DMS 273 treated with DMSO at 0.1 percent for 48 hours (cell line): ENCODE measurements at places on chromosomes 16 and 17.

GRCh38 chr17:30840771-30841170 is 9.0 kb downstream of the ATAD5 start:
- no peak for DNase-seq

- DNase-seq, result no peak
Observed at GRCh38 chr16:19868421-19868820, 16.2 kb downstream of the GPRC5B start.

GRCh38 chr17:34131386-34131785 is 123.7 kb upstream of the CCL2 start:
- no peak for DNase-seq

GRCh38 chr16:69508033-69508755 is 57.6 kb upstream of the NFAT5 start:
- DNase-seq, result no peak

GRCh38 chr17:42924891-42925290 is 24.3 kb downstream of the G6PC1 start:
- DNase-seq, result no peak

GRCh38 chr17:5424909-5425308 is 4.9 kb downstream of the RPAIN start:
- DNase-seq, result no peak

- DNase-seq, result no peak
Observed at GRCh38 chr16:66390346-66391108, 24.0 kb downstream of the CDH5 start.

DNA sequence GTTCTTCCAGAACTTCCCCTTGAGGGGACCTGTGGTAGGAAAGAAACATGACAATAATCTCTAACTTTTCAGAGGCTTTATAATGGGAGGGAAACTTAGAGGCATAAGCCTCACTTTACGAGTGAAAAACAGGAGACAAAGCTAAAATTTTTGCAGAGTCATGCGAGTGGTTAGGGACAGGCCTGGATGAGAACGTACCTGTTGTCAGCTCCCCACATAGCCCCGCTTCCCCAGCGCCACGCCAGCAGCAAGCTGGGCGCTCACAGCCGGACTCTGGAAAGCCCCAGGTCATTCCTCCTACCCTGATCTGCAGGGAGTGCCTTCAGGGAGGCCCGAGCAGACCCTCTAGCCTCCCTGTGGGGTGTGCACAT is 53.6 kb downstream of the LDHD start:
- no peak for DNase-seq

GRCh38 chr16:8375232-8375587 is 215.1 kb downstream of the TMEM114 start:
- no peak for DNase-seq

- DNase-seq, result no peak
Observed at GRCh38 chr16:87953308-87954215, 2.3 kb downstream of the BANP start.
